ENCODE measurements at places on chromosomes 6 and 20. TPM values are rescaled to one million over a fixed set of nuclear protein-coding genes. Genes with fewer than 3 reads are reported as not detected.

DNA sequence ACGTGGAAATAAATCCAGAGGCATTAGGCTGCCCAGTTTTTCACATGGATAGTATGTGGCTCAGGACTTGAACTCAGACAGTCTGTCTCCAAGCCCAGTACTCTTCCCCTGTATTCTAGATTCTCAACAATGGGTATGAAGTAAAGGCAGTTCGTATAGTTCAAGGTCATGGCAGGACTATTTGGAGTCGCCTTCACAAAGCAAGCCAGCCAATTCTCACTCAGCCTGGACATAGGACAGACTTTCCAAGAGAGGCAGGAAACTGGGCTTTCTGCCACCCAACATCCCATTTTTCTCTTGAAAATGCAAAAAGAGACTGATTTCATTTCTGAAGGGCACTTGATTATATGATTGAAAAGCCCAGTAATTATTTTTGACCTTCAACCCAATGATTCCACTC is 111.0 kb downstream of the EDN1 start:
- no peak overlapping the region for H3K4me3 ChIP-seq
- no peaks in the 10 kb centered on the region for H3K36me3 ChIP-seq
- no peak overlapping the region for H3K27ac ChIP-seq
- peak; percentile 47 for DNase-seq
- H3K27me3 ChIP-seq = no peaks in the 10 kb centered on the region

- H3K36me3 ChIP-seq = no peaks in the 10 kb centered on the region
- H3K4me3 ChIP-seq = no peak overlapping the region
- H3K27ac ChIP-seq = no peak overlapping the region
- no peak for DNase-seq
Measured at GRCh38 chr20:23547613-23548012, 20.7 kb downstream of the CST9L start.

- H3K27ac ChIP-seq = no peak overlapping the region
- no peak overlapping the region for H3K4me3 ChIP-seq
- H3K4me1 ChIP-seq = peaks cover 6% of the 10 kb centered on the region
- no peaks in the 10 kb centered on the region for H3K36me3 ChIP-seq
- no peaks in the 10 kb centered on the region for H3K27me3 ChIP-seq
Measured at GRCh38 chr6:139927236-139927635, 552.8 kb upstream of the CITED2 start.

DNA sequence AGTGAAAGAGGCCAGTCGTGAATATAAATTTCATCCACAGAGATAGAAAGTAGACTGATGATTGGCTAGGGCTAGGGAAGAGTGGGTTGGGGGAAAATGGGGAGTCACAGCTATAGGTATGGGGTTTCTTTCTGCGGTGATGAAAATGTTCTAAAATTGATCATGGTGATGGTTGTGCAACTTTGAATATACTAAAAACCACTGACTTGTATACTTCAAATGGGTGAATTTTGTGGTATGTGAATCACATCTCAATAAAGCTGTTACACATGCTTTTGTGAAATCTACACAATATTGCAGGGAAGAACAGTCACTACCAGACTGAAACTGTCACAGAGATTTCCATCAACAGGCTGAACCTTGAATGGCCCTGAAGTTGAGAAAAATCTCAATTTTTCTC is 61.5 kb downstream of the LYRM4 start:
- H3K4me3 ChIP-seq = no peak overlapping the region
- H3K27me3 ChIP-seq = no peaks in the 10 kb centered on the region
- no peak overlapping the region for H3K27ac ChIP-seq
- H3K4me1 ChIP-seq = no peaks in the 10 kb centered on the region
- H3K36me3 ChIP-seq = no peaks in the 10 kb centered on the region
- DNase-seq = no peak

DNA sequence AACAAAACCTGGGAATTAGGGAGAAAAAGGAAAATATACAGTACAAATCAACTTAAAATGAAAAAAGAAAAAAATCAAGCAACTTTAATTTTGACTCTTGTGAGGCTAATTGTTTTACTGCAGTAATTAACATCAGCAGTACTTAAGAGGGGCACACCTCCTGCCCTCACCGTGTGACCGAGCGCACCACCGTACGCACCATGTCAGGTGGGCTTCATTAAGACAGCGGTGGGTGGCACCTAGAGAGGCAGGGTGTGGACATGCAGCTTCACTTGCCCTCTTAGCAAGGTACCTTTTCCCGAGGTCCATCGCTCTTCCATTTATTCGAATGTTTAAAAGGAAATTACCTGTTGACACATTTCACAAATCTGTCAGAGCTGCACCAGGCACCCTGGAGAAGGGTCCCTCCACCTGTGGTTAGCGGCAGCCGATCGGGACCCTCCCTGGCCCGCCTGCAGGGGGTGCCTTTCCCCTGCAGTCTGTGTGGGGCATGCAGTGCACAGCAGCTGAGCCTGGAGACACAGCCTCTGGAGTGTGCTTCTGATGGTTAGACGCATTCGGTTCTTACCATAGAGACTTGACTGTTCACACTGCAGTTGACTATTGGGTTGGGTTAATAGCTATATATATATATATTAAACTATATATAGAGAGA is 184.1 kb downstream of the TMEM242 start:
- H3K27me3 ChIP-seq = no peaks in the 10 kb centered on the region
- no peak for DNase-seq
- no peak overlapping the region for H3K4me3 ChIP-seq
- no peaks in the 10 kb centered on the region for H3K4me1 ChIP-seq

DNA sequence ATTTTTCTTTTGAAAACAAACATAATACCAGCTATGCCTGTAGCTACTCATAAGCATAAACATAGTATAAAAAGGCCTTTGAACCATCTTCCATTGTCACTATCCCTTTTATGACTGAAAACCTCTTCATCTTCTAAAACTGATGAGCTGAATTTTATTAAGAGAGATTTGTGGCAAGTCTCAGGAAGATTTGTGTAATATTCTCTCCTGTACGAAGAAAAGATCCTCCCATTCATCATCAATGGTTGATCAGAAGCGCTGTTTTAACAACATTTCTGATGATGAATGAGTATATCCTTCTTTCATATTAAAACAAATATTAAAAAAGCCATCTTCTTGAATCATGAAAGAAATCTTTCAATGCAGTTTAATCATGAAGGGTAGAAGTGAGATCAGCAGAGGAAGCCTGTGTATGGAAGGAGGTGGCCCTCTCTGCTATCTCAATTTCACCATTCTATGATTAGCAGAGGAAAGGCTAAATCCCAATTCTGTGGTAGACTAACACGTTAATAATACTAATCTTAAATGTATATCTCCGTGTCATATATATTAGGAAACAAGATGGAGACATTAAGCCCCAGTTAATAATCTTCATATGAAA is 430.2 kb downstream of the FRK start:
- no peak overlapping the region for H3K4me3 ChIP-seq
- no peaks in the 10 kb centered on the region for H3K36me3 ChIP-seq
- H3K27ac ChIP-seq = no peak overlapping the region
- H3K27me3 ChIP-seq = no peaks in the 10 kb centered on the region
- no peak for DNase-seq
- H3K4me1 ChIP-seq = no peaks in the 10 kb centered on the region

DNA sequence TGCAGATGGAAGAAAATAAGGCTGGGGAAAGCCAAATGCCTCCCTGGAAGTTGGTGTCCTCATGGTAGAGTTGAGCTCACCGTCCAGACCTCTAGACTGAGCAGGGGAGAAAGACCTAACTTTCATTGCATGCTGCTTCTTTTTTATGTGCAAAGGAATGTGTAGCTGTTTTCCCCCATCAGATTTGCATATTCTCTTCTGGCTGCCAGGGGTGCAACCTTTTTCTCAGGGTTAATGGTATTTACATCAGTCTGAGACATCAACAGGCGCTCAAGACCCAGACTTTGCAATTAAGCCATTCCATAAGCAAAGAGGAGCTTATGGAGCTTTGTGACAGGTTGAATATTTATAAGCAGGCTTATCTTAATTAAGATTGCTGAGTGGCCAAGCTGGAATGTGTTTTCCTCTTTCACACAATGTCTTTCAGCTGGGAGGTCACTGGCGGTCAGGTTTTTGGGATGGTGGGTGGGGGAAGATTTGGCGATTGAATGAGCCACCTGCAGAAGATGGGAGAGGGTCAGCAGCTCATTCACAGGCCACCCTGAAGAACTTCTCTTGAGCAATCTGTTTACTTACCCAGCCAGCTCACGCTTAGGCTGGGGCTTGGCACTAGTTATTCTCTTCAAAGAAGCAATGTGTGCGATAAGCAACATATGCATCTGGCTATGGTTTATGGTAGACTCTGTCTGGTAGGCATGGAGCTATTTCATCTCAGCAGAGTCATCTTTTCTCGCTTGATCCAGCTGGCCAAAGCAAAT is 88.6 kb downstream of the SCP2D1 start:
- no peak for DNase-seq
- no peaks in the 10 kb centered on the region for H3K27me3 ChIP-seq
- no peak overlapping the region for H3K27ac ChIP-seq
- no peaks in the 10 kb centered on the region for H3K4me1 ChIP-seq
- no peaks in the 10 kb centered on the region for H3K36me3 ChIP-seq

GRCh38 chr6:3584606-3585005 is 127.8 kb upstream of the SLC22A23 start:
- no peak for DNase-seq
- H3K36me3 ChIP-seq = no peaks in the 10 kb centered on the region
- no peaks in the 10 kb centered on the region for H3K27me3 ChIP-seq
- no peak overlapping the region for H3K4me3 ChIP-seq
- no peaks in the 10 kb centered on the region for H3K4me1 ChIP-seq

GRCh38 chr20:25356271-25356933 is 34.2 kb downstream of the ABHD12 start:
- H3K4me1 ChIP-seq = peaks cover 24% of the 10 kb centered on the region
- H3K4me3 ChIP-seq = no peak overlapping the region
- DNase-seq = no peak
- H3K27me3 ChIP-seq = no peaks in the 10 kb centered on the region

- no peaks in the 10 kb centered on the region for H3K4me1 ChIP-seq
- H3K27me3 ChIP-seq = no peaks in the 10 kb centered on the region
- no peak overlapping the region for H3K4me3 ChIP-seq
- no peak overlapping the region for H3K27ac ChIP-seq
Measured at GRCh38 chr6:23445157-23445710, 680.8 kb upstream of the NRSN1 start.

- DNase-seq = no peak
- no peak overlapping the region for H3K27ac ChIP-seq
- H3K4me1 ChIP-seq = no peaks in the 10 kb centered on the region
- no peaks in the 10 kb centered on the region for H3K27me3 ChIP-seq
Measured at GRCh38 chr6:160333841-160334240, 14.3 kb upstream of the SLC22A3 start.

GRCh38 chr6:136864676-136865075 is 42.3 kb downstream of the PEX7 start:
- no peak overlapping the region for H3K27ac ChIP-seq
- no peaks in the 10 kb centered on the region for H3K4me1 ChIP-seq
- no peak for DNase-seq
- H3K4me3 ChIP-seq = no peak overlapping the region

DNA sequence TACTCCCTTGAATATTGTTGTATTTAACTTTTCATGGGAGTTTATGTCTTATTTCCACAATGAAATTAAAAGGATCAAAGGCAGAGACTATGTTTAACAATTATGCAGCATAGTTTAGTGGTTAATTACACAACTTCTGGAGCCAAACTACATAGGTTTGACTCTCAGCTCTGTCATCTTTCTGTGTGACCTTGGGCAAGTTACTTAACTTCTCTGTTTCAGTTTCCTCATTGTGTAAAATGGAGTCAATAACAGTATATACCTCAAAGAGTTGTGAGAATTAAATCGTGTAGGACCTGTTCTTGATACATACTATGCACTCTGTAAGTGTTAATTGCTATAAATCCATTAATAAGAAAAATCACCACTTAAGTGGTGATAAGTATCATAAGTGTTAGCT is 48.3 kb downstream of the BTBD9 start:
- H3K4me1 ChIP-seq = no peaks in the 10 kb centered on the region
- H3K27ac ChIP-seq = no peak overlapping the region
- H3K4me3 ChIP-seq = no peak overlapping the region
- H3K27me3 ChIP-seq = no peaks in the 10 kb centered on the region
- no peak for DNase-seq

DNA sequence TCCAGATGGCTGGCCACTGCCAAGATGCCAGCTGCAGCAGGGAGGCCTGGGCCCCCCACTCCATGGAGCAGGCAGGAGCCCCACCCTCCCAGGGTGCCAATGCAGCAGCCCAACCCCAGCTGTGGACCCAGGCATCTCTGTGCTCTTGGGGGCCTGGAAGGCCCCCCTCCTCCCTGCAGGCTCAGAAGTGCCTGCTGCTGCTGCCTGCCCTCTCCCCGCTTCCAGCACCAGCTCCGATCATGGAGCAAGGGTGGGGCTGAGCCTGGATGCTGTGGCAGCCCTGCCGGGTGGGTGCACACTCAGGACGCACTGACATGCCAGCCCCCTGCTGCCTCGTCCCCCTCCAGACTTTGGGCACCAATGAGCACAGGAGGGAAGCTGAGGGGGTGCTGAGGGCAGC is 14.8 kb upstream of the ABCC10 start:
- no peak overlapping the region for H3K27ac ChIP-seq
- H3K27me3 ChIP-seq = no peaks in the 10 kb centered on the region
- no peak overlapping the region for H3K4me3 ChIP-seq
- no peak for DNase-seq
- no peaks in the 10 kb centered on the region for H3K36me3 ChIP-seq

GRCh38 chr6:22737331-22737730 is 168.0 kb downstream of the HDGFL1 start:
- no peaks in the 10 kb centered on the region for H3K36me3 ChIP-seq
- H3K4me3 ChIP-seq = no peak overlapping the region
- peak; percentile 17 for DNase-seq
- H3K27ac ChIP-seq = no peak overlapping the region

- no peak overlapping the region for H3K4me3 ChIP-seq
- H3K27me3 ChIP-seq = no peaks in the 10 kb centered on the region
- H3K27ac ChIP-seq = no peak overlapping the region
Measured at GRCh38 chr20:52372169-52372568, 180.6 kb upstream of the ZFP64 start.

DNA sequence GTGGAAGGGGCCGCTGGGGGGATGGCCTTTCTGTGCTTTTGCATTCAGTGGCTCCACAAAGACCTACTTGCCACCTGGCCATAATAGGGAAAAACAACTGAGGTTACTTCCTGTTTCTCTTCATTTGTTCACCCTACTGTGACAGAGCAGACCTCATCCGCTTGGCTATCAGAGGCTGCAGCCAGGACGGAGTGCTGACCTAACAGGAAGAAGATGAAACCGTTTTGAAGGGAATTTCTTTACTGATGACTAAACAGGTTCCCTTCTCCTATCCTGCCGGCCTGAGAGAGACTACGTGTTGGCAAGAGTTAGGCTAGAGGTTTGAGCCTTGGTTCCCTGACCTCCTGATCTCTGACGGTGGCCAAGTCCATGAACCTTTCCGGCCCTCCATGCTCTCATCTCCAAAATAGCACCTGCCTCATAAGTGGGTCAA is 21.3 kb downstream of the PRR18 start:
- H3K4me1 ChIP-seq = no peaks in the 10 kb centered on the region
- H3K27me3 ChIP-seq = no peaks in the 10 kb centered on the region
- H3K27ac ChIP-seq = no peak overlapping the region
- no peaks in the 10 kb centered on the region for H3K36me3 ChIP-seq
- no peak overlapping the region for H3K4me3 ChIP-seq

Gene LY6G6C
- total RNA-seq = not detected

Gene NDRG3
- total RNA-seq = 74.1 TPM

Gene DEFB129
- total RNA-seq = not detected

Gene UBD
- total RNA-seq = not detected

Gene BHLHE23
- not detected for total RNA-seq

Gene AFDN
- 42.6 TPM for total RNA-seq

Gene CDH26
- total RNA-seq = 0.55 TPM

Gene KCNK16
- not detected for total RNA-seq
